ENCODE measurements at places on chromosomes 7 and 10.
A peak's percentile ranks its signal among the peaks of the same experiment; 100 is the strongest.

DNA sequence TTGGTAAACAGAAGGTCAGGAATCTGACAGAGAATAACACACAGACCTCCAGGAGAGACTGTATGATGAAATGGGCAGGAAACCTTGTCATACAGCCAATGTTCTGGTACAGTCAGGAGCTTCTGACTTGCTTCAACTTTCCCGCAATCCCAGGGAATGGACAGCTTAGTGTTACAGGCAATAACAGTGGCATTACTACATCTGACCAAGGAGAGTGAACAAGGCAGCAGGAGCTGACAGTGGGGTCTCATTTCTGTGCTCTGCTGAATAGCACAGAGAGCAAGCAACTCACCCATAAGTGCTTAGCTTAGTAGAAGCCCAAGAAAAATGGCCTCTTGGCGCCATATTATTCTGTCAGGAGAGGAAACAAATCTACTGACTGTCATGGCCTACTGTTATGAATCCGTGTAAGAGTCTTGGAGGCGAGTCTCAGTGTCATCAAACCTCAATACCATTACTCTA is 186.2 kb upstream of the MTPN start:
- no peak for DNase-seq

GRCh38 chr7:154503962-154504550 is 451.9 kb downstream of the DPP6 start:
- DNase-seq: peak; percentile 56

- no peak for DNase-seq
Measured at GRCh38 chr7:18206331-18206730, 178.7 kb upstream of the PRPS1L1 start.

DNA sequence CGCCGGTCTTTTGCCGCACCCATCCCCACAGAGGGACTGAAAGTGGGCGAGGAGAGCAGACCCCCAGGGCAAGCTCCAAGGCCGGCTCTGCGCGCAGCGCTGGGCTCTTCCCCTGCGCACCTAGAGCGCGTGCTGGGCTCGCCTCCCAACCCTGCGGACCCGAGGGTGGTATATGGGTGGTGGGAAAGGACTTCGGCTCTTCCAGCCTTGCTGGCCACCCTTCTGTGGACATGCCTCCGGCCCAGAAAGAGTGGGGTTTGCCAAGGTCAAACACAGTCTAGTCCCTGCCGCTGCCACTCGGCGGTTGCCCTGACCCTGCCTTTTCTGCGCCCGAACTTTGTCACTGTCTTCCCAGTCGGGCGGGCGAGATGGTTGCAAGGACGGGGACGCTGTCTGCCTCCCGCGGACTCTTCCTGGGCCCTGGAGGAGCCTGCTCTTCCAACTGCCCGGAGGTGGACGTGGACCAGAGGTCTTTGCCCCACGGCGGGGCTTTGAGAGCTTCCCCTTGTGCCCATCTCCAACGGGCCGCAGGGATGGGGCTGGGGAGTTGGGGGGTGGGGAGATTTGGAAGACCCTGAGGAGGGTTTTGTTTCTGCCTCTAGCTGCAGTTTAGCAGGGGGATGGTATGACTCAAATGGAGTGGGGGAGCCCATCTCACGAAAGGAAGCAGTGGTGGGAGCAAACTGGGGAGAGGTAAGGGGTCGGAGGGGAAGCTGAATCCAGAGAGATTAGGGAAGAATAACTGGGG is 1.5 kb downstream of the ADCY1 start:
- no peak for DNase-seq

DNA sequence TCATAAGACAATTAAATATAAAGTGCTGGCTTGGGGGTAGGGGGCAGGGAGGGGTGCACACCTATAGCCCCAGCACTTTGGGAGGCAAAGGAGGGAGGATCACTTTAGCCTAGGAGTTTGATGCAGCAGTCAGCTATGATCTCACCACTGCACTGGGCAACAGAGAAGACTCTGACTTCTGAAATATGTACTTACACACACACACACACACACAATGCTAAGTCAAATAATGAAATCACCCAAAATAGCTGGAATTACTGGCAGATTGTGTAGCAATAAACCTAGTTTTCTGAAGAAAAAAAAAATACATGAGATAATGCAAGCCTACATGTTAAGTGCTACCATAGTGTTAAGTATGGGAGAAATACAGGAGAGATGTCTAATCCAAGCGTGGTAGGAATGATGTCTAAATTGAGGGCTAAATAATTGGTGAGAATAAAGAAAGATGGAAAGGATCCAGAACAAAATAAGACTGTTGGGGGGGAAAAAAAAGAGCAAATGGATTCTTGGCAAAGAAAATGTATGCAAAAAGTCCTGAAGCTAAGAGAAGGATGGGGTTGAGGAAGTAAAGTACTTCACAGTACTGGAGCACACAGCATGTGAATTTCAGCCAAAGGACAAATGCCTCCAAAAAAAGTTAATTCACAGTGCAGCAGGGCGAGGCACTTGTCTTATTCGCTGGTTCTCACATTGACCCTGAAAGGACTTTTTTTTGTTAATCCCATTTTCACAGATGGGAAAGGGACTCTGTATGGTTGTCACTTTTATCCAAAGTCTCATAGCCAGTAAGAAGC is 73.9 kb downstream of the IGF2BP3 start:
- DNase-seq: no peak

DNA sequence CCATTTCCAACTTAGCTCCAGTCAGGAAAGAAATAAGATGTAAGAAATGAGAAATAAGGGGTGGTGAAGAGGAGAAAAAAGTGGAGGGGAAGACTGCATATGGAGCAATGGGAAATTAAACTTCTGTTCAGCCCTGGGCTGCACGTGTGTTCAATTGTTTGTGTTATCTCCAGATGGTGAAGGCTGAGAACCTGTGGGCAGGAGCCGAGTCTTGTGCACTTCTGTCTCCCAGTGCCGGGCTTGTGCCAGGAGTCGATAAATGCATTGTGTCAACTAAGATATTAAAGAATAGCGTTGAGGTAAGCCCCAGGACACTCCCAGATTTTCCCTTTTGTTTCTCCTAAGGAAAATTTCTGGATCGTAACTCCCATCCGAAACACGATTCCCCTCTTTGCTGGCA is 98.2 kb downstream of the PRLHR start:
- no peak for DNase-seq

- DNase-seq: no peak
Measured at GRCh38 chr10:37680716-37681616, 176.4 kb downstream of the ZNF248 start.

- peak; percentile 82 for DNase-seq
Measured at GRCh38 chr10:75401569-75402485, at the start of gene ZNF503. Gene ZNF503, minus strand, starts transcription at chr10:75401764. Its CDS starts 345 bp downstream, at chr10:75401419.

DNA sequence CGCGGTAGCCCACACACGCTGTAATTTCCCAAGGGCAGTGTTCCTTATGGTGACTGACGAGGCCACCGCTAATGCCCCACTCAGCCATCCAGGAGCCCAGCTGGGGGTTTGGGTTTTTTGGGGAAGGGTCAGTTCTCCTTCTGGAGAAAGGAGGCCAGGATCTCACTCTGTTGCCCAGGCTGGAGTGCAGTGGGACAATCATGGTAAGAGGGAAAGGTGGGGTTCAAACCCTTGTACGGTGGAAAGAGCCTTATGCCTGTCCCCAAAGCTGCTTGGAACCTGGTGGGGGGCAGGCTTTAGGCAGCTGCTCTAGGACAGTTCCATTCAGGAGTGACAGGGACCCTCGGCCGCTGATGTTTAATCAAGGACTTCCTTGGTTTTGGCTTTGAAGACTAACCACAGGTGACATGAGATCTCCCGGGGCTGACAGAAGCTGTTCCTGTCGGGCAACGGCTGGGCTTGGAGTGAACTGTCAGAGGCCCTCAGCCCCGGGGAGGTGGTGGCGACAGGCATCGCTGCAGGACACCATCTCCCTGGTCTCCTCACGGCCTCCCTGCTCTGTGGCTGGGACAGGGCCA is 84.5 kb downstream of the CARD11 start:
- no peak for DNase-seq

- no peak for DNase-seq
Measured at GRCh38 chr7:138095972-138096935, 20.0 kb downstream of the AKR1D1 start.

GRCh38 chr7:87426160-87426559 is 49.3 kb downstream of the ABCB4 start:
- no peak for DNase-seq

- DNase-seq: peak; percentile 18
Measured at GRCh38 chr10:52313933-52314821, at the start of gene DKK1. Gene DKK1, plus strand, starts transcription at chr10:52314281. Its CDS starts 154 bp downstream, at chr10:52314435.

- no peak for DNase-seq
Measured at GRCh38 chr7:55642266-55642665, 70.0 kb upstream of the VOPP1 start.

DNA sequence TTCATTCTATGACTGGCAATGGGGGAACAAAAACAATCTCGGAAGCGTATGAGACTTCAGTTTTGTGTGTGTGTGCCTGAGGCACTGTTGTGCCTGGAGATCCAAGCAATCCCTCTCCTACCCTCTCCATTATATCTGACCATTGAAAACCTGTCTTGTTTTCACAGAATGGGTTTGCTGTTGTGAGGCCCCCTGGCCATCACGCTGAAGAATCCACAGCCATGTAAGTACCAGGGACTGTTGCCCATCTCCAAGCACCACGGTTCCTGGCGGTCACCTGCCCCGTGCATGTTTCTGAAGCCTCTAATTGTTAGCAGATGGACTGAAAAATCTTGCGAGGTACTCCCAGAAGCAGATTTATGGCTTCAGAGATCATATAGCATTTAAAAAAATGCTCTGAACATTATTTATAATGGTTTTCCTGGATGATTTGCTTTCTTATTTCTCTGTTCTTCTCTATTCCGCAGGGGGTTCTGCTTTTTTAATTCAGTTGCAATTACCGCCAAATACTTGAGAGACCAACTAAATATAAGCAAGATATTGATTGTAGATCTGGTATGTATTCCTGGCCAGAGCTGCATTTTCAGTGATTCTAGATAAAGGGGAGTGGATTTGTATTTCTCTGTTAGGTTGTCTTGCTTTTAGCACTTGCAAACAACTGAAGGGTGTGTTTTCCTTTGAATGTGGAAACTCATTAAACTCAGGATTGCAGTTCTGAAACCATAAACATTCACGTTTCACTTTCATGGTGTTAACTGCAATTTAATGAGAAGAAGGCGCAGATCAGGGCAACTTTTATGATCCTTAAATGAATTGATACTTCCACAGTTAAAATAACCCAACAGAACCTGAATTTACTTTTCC is 288.2 kb downstream of the TWIST1 start:
- no peak for DNase-seq

GRCh38 chr10:72802332-72802731 is 91.2 kb upstream of the OIT3 start:
- DNase-seq: no peak

DNA sequence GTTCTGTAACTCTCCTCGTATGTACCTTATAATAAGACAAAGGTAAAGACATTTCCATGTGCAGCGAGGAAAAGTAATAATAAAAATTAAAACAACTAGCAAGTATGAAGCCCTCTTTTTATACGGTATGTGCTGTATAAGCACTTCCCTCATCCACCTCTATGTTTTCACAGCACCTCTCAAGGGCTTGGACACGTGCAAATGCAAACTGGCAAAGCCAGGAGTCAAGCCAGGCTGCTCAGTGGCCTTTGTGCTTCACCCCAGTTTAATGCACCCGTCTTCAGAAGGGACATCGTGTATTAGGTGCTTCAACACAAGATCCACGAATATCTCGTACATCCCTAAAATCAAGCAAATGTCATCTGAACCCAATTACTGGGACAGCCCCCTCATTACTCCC is 1.3 kb upstream of the DGKI start:
- no peak for DNase-seq

- no peak for DNase-seq
Measured at GRCh38 chr10:44891721-44892120, 19.4 kb upstream of the TMEM72 start.

- peak; percentile 83 for DNase-seq
Measured at GRCh38 chr7:88268858-88269257, 37.8 kb downstream of the STEAP4 start.

DNA sequence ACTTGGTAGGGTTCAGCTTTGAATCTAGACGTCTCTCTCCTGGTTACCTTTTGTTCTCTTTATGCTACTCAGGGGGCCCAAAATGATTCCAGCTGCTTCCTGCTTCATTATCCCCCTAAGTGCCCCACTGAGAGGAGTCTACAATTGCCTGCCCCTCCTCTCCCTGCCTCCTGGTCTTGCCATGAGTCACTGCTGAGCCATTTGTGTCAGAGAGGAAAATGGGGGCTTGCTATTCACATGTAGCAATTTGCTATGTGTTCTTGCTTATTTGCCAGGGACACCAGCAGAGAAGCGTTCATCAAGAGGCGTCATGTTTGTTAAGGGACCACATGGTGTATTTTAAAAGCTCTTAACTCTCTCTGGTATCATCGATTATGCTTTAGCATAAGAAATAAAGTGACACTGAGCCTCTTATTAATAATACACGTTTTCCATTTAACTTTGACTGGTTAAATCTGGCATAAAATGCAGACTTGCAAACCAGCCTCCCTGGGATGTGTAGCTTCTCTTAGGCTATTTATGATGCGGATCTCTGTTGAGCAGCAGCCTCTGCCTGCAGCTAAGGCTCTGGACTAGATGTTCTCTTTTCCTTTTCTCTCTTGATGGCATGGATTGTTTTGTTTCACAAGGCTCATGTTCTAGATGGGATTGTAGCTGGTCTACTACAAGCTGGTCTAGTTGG is 239.3 kb downstream of the AUTS2 start:
- DNase-seq: no peak

Data from inflammatory macrophage treated with lipopolysaccharide for 1 hour (primary cell).